ENCODE measurements at places on chromosomes 6 and 20.

DNA sequence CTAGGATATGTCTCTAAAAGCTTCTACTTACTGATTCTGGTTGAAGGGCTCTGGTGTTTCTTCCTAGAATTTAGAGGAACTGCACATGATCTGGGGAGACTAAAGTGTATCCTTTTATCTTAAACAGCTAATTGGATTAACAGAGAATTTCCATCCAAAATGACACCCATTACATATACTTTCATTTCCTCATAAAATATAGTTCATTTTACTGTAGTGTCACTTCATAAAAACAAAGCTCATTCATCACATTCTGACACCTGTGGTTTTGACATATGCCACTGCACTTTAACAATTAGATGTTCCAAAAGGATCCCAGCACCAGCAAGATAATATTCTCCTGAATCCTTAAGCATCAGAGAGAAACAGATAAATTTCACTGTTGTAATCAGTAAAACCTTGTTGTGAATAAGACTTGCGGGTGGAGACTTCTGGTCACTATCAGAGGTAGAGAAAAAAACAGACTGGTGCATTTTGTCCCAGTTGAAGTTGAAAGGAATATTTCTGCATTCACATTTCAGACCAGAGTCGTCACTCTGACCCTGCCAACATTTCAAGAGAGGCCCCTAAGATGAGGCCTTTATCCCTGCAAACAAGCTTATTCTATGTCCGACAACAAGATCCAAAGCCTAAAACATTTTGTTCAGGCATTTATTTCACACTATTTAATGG is 175.3 kb upstream of the BMP5 start:
- DNase-seq: no peak

GRCh38 chr6:36833182-36833789 is 6.0 kb downstream of the CPNE5 start:
- DNase-seq: no peak

DNA sequence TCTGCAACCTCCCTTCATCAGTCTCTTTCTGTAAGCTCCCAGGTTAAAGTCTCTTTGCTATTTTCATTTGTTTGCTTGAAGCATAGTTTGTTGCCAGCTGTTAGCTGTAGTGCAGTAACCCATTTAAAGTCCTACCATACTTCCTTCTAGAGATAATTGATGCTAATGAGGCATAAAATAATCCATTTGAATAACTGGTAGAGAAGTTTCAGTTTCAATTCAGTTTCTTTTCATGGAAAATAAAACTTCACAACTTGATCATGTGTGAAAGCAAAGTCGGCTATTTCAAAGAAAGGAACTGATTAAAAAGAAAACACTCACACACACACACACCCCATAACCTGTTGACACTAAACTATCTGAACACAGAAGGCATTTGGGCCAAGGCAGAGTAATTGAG is 68.5 kb upstream of the TENT5A start:
- DNase-seq: no peak

DNA sequence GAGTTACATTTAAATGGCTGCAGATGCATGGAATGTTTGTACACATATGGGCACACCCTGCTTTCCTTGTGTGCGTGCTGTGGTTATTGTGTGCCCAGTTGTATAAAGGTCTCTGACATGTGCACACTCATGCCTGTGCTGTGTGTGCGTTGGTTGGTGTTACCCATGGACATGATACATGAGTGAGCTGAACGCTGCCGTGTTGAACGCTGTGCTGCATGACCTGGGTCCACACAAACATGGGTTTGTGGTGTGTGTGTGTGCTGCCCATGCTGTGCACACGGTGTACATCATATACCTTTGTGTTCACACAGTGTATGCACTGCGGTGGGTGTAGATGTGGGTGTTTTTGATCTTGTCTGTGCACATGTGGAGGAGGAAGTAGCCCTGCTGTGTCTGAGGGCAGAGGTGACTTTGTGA is 54.4 kb downstream of the TOX2 start:
- no peak for DNase-seq

- no peak for DNase-seq
Measured at GRCh38 chr6:29451471-29452193, 5.2 kb downstream of the OR11A1 start.

GRCh38 chr6:149271348-149272340 is 45.9 kb upstream of the TAB2 start:
- no peak for DNase-seq

DNA sequence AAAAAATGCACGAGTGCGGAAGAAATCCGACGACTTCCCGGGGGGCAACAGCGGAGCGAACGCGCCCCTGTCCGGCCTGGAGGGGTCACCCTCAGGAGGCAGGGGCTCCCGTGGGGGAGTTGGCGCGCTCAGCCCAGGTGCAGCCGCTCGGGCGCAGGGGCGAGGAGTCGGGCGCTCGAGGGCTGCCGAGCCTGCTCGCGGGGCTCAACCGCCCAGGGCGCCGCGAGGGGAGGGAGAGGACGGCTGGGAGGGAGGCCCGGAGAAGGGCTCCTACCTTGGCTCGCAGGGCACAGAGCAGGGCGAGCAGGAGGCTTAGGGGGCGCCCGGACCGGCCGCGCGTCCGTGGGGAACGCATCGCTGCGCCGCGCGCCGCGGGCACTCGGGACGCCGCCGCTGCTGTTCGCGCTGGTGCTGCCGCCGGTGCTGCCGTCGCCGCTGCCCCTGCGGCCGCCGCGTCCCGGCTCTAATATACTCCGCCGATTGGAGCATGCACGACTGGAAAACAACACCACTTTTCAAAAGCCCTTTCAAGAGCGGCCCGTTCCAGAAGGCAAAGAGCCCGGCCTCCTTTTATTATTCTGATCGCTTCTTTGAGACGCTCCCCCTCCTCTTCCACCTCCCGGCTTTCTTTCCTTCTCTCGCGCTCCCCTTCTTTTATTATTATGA is 490 bp downstream of the JAG1 start:
- DNase-seq: peak; percentile 44

- DNase-seq: peak; percentile 62
Measured at GRCh38 chr6:41306187-41306854, 19.8 kb upstream of the TREM1 start.

DNA sequence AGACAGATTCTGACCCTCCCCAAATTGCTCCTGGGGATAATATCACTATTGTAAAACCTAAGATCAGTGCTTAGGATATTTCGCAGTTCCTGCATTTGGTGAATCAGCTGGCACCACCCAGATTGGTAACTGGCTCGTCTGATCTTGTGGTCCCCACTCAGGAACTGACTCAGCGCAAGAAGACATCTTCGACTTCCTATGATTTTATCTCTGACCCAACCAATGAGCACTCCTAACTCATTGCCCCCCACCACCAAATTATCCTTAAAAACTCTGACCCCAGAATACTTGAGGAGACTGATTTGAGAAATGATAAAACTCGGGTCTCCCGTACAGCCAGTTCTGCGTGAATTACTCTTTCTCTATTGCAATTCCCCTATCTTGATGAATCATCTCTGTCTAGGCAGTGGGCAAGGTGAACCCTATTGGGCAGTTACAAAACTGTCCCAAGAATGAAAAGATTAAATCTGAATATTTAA is 55.7 kb upstream of the PRND start:
- DNase-seq: no peak

GRCh38 chr20:38674092-38674764 is 50.1 kb upstream of the SLC32A1 start:
- peak; percentile 20 for DNase-seq

DNA sequence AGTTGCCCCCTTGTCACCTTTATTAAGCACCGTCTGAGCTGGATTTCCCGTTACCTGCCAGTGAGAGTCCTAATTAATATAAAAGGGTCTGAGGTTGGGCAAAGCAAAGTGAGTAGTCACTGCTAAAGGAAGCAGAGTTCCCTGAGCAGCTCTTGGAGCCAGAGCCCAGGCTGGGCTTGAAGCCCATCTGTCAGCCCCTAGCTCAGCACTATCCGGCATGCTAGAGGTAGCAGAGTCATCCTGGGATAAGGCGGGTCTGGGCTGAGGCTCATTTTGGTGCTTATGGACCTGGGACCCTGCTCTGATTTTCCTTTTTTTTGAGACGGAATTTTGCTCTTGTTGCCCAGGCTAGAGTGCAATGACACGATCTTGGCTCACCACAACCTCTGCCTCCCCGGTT is 46.2 kb downstream of the ADNP start:
- DNase-seq: no peak

GRCh38 chr6:169045486-169045885 is 208.2 kb downstream of the THBS2 start:
- no peak for DNase-seq

- DNase-seq: no peak
Measured at GRCh38 chr6:52016915-52017748, 70.3 kb downstream of the PKHD1 start.

DNA sequence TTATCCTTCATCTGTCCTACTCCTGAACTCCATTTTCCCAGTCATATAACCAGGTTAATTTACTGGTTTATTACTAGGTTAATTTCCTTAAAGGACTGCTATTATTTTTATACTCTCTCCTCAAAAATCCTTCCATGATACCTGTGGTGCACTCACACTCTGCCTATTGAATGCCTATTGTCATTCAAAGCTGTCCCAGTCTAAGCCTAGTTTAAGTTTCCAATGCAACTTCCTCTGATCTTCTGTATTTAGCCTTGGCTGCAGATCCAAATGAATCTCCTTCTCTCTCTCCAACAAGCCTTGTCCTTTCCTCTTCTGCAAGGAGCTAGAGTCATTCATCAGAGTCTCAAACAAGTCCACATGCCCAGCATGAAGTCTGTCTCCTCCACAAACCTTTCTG is 41.3 kb upstream of the ADGRF5 start:
- DNase-seq: no peak

- DNase-seq: peak; percentile 89
Measured at GRCh38 chr20:43187476-43188233, 2.1 kb downstream of the PTPRT start.

DNA sequence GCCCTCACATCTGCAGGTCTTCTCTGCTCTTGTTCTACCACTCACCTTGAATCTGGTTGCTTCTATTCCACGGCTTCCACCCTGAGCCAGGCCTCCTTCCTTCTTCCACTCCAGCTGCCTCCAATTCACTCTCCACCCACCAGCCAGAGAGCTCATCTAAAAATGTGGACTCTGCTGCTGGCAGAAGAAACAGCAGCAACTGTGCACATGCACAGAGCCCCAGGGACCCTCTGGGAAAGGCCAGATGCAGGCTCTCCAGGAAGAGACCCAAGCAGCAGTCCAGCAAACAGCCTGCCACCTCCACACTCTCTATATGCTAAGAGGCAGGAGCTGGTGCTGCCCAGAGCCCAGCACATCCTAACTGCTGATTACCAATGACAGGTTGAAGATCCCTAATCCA is 162.6 kb upstream of the TOP1 start:
- no peak for DNase-seq

DNA sequence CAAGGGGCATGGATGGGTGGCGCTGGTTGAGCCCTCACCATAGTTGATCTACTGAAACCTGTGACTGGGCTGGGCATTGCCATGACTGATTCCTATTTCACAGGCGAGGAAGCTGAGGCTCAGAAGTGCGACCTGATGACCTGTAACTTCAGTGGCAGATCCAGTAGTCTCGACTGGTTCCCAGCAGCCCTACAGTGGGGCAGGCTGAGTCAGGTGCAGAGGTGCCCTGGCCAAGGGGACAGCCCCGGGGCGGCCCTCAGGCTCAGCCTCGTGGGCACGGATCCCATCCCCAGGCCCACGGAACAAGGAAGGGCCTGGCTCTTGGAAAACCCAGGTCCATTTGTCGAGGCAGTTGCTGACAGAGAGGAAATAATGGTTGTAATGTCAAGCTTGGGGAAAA is 283.0 kb downstream of the CDH4 start:
- DNase-seq: no peak

DNA sequence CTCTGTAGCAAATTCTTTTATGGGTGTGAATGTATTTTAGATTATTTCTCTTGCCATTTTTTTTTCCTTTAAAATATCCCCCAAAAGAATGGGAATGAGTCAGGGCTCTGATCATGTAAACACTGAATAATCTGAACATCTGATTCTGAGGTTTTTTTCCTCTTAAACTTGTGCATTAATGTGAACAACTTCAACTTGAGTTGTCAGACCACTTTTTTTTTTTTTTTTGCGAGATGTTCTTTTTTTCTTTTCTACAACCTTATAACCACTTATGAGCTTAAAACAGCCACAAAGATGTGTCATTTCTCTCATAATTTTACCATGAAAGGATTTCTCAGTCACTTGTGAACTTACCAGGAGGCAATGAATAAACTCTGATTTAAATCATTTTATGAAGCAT is 85.3 kb downstream of the TBC1D7 start:
- DNase-seq: no peak

GRCh38 chr6:148293181-148293995 is 49.2 kb upstream of the SASH1 start:
- DNase-seq: no peak

DNA sequence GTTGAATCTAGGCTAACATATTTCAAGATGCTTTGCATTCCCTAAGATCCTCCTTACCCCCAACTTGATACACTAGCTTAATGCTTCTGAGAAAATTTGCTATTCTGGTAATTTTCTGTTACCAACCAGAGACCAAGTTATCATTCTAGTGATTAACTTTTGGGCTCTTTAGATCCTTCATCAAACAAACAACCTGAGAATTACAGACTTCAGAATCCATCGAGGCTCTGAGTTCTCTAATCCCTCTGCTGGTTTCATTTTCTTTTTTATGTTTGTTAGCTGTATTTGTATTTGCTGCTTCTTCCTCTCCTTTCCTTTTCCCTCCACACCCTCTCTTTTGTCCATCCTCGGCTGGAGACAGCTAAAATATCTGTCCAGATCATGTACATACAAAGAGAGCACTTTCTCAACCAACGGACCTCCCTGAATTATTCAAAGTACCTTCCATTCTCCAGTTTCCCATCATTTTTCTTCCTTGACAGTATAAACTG is 98.7 kb upstream of the RIPOR2 start:
- DNase-seq: no peak

DNA sequence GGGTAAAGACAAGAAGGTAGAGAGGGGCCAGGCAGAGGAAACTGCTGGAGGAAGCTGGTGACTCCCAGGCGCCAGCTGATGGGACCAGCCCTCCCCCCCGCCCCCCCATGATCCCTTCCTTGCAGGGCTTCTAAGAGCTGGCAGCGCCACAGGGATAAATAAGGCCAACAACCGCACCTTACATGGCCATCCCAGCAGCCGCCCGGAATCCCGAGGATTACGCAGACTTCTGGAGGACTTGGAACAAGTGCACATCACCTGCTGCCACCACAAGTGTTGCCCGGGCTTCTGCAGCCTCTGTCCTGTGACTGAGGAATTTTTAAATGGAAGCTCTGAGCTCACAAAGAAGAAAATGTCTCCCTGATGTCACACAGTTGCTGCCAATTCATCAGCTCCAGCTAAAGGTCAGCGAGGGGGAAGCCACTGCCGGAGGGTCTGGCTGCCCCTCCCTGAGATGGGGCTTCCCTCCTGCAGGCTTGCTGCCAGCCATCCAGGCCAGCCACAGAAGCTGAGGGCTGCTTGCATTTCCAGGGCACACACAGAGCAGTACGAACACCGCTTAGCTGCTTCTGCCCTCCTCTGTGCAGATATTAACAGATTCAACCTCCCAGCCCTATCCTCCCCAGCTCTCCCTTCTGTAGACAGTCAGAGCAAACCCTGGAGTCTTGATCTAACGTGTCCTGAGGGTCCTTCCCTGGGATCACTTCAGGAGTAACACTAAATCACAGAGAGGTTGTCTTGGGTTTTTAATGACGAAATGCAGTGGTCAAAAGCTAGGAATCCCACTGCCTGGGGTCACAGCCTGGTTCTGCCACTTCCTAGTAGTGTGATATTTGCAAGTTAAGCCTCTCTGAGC is 38.6 kb upstream of the PIM1 start:
- DNase-seq: peak; percentile 72

- no peak for DNase-seq
Measured at GRCh38 chr6:166949528-166950442, 6.6 kb downstream of the RNASET2 start.

- DNase-seq: peak; percentile 87
Measured at GRCh38 chr20:21235484-21236445, 67.4 kb upstream of the XRN2 start.
